SIG-M5 (cell line): ENCODE measurements at places on chromosomes 16 and 17.

DNA sequence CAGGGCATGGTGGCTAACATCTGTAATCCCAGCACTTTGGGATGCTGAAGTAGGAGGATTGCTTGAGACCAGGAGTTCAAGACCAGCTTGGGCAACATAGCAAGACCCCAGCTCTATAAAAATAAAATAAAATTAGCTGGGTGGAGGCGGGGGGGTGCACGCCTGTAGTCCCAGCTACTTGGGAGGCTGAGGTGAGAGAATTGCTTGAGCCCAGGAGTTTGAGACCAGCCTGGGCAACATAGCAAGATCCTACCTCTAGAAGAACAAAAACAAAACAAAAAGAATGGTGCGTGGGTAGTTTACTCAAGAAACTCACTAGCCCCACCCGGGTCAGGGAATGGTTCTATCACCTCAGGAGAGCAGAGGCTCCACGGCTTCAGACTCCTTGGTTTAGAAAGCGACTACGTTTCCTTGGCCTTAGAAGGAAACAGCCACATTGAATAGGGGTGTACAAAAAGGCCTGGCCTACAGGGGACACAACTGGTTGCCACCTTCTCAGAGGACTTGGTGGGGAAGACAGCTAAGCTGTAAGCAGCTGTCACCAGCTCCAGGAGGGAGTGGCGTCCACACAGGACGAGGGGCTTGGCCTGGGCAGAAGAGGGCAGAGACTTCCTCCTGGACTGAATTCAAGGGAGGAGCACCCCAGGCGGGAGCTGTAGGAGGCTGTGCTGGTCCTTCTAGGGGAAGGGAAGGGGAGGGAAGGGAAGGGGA lies 716 bp downstream of the TK1 start:
- DNase-seq: no peak

- no peak for DNase-seq
These were observed 3.8 kb downstream of the SNX29 start for GRCh38 chr16:11980136-11980844.

GRCh38 chr16:85303354-85303883 lies 191.1 kb upstream of the CIBAR2 start:
- DNase-seq: no peak

- DNase-seq: no peak
These were observed 698.8 kb upstream of the GOT2 start for GRCh38 chr16:59432896-59433295.

- DNase-seq: no peak
These were observed 106.7 kb upstream of the FOXF1 start for GRCh38 chr16:86403541-86404163.

GRCh38 chr16:81421126-81421525 lies 23.5 kb upstream of the CMIP start:
- DNase-seq: no peak

GRCh38 chr17:56347639-56348038 lies 194.4 kb downstream of the ANKFN1 start:
- no peak for DNase-seq

GRCh38 chr16:22220069-22220440 lies 14.0 kb downstream of the EEF2K start:
- no peak for DNase-seq

GRCh38 chr17:7987112-7987893 lies 15.1 kb upstream of the GUCY2D start:
- no peak for DNase-seq

- no peak for DNase-seq
These were observed 2.0 kb upstream of the TTYH2 start for GRCh38 chr17:74211141-74211911.

DNA sequence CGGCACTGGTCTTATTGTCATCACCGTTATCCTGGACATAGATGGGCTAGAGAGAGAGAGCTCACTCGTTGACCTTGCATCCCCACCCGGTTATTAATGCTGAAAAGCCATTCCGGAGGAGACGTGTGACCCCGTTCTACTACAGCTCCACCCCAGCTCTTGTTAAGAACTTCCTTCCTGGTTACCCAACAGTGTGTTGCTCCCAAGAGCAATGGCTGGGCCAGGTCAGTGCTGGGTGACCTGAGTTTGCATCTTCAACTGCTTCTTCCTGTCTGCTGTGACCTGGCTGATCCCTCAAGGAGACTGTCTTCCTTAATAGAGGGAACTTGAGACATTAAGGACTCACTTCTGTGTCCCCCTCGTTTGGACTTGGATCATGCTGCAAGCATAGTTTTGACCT lies 96.1 kb upstream of the SDK2 start:
- DNase-seq: no peak

GRCh38 chr16:66714654-66715307 lies 18.2 kb upstream of the CMTM4 start:
- DNase-seq: no peak

- DNase-seq: no peak
These were observed 13.1 kb downstream of the BCAR1 start for GRCh38 chr16:75238132-75238852.

DNA sequence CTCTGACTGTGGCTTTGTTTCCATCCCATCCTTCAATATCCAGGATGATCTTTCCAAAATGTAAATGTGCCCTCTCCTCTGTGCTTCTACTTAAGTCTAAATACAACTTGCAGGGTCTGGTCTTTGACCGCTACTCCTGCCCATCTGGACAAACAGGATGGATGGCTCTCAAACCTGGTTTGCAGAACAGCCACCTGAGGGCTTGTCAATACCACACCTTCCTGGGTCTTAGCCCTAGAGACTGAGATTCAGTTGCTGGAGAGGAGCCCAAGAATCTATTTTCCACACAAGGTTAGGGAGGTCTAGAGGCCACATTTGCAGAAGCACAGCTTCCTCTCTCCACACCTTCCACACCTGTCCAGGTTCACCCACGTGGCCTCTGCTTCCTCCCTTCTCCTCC lies 1.9 kb upstream of the GRB7 start:
- DNase-seq: no peak

GRCh38 chr17:20009302-20010098 lies at the start of gene SPECC1:
Gene SPECC1, plus strand, starts transcription at chr17:20009359. Its CDS starts 87,293 bp downstream, at chr17:20096652.
- peak; percentile 11 for DNase-seq

- DNase-seq: no peak
These were observed 24.5 kb downstream of the RNF135 start for GRCh38 chr17:30995347-30995746.

DNA sequence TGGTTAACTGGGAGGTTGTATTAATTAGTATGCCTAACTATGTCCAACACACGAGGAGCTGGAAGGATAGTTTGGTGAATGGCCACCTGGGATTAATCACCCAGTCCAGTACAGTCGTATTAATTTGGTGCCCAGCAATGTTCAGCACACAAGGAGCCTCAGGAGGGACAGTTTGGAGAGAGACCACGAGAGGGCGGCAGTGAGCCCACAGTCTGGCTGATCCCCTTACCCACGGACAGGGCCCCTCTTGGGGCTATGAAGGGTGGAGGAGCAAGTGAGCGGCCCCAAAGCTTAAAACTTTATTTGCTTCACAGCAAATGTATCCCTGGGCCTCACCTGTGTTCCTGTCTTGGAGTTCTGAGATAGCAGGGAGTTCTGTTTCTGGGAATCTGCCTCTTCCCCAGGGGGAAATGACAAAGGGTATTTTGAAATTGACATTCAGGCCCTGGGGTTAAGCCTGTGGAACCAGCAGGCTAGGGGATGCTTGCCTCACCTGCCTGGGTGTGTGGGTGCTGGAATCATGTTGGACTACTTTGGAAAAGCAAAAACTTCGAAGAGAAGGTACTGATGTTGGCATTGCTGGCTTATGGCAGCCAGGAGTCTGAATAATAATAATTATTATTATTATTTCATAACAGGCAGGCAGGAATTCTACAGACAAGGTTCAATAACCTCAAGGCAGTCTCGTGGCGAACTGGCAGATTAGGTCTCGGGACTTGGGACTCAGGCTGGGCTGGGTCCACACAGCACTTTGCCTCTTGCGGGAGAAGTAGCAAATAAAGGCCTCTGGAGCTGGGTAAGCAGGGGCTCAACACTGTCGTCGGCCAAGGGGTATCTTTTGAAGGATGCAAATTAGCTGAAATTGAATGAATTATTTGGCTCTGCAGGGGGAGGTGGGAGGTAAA lies 227.6 kb upstream of the ASIC2 start:
- DNase-seq: no peak

DNA sequence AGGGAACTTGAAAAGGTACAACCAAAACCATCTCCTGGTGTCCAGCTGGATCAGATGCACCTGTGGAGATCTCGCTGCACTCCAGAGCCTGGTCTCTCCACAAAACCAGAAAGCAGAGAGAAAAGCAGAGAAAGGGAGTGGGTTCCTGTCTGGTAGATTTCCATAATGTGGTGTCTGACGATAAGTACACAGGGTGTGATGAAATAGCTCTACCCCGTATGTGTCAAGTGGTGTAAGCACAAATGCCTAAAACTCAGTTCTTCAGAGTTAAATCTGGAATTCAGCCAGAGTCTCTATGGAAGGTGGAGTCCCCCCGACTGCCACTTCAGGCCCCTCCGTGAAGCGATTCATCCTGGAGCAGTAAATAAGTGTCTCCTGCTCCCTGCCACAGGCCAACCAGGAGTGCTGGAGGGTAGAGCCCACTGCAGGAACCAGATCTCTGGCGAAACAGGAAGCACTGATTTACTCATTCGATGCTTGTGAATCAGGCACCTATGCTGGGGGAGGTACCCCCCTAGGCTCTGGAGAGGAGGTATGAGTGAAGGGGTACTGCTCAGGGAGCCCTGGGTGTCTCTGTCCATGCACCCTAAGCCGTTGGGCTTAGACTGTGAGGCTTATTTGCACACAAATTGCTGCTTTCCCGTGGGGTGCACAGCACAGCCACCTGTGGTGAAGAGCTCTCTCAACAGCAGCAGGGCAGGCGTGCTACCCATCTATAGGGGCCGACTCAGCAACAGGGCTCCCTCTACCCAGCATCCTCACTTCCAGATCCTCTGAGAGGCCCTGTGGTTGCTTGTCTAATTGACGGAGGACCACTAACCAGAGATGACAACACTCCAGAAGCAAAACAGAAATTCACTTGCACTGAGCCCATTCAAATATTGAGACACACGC lies 97.1 kb upstream of the MYOCD start:
- DNase-seq: no peak

GRCh38 chr17:32350666-32351418 lies 885 bp downstream of the ZNF207 start:
- no peak for DNase-seq

DNA sequence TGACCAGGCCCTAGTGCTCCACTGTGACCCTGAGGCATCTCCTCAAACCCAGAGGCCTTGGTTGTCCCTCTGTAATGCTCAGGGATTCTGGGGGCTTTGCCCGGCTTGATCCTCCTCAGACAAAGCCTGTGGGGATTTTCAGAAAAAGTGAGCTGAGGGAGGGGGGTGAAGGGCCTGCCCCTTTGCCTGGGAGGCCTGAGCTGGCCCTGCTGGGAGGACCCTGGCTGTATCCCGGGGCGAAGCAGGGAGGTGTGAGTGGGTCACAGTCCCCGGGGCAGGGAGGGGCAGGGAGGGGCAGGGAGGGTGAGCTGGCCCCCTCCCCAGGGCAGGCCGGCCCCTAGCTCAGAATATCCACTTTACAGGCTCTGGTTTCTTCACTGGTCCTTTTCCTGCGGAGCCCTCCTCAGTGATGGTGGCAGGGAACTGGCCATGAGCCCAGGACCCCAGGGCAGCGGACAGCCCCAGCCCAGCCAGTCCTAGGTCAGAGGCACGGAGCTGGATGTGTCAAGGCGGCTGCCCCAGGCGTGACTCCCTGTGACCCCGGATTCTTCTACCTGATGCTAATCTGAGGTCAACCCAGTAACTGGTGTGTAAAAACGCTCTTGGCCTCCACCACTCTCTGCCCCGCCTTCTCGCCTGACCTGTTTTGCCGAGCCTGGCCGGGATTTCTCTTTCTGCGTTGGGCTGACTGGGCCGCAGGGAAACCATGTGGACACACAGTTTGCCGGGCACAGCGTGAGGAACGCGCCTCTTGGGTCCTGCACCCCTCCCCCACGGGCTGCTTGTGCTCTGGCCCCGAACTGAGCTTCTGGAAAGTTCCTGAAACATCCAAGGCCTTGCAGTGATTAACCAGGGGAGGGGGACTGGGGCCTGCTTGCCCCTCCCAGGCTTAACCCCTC lies 5.8 kb upstream of the FASN start:
- no peak for DNase-seq

- DNase-seq: no peak
These were observed 7.2 kb upstream of the N4BP1 start for GRCh38 chr16:48617104-48617705.

GRCh38 chr16:30615358-30616091 lies 5.3 kb upstream of the ZNF689 start:
- DNase-seq: no peak

DNA sequence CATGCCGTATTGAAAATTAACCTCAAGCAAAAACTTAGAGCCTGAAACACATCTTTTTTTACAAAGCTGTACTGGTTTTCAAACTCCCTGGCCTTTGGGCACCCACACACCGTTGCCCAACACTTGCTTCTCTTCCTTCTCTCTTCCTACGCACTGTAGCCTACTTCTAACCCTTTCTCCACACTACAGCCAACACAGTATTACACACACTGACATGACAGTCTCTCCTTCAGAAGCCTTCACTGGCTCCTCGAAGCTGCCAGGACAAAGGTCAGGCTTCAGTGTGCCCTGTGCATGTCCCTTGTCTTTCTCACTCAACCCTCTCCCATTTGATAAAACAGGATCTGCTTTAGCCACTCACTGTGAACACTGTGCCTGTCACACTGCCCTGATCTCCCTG lies 8.0 kb downstream of the FANCA start:
- DNase-seq: no peak

DNA sequence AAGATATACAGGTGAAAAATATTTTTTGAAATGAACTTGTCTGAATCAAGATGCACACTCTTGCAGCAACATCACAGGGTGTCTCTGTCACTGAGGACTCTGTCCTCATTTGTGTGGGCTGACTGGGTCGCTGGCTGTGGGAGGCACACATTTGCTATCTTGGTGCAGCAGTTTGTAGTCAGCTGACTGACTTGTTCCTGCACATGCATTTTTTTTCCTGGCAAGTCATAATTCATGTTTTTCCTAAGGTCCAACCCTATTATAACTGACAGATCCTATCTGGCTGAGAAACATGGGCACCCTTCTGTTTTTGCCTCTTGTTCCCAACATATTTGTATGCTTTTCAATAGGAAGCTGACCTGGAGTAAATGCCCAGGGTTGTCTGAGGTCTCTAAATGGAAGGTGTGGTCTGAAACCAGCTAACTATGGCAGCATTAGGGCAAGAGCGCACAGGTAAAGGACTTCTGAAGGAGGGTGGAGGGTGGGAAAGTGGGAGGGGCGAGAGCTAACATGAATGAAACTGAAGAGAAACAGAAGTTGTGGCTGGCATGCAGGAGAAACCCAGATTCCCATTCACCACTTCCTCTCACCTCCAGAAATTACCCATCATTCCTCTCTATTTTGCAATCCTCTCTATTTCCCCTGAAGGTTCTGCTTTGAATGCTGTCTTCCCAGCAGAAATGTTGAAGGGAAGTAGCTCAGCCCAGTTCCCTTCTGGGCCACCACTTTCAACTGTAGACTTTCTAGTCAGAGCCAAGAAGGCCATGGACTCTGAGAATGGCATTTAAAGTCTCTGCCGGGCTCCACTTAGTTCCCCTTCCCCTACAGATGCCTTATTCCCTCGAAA lies 166.1 kb downstream of the PRKCA start:
- peak; percentile 71 for DNase-seq

GRCh38 chr16:54633943-54634362 lies 296.7 kb upstream of the IRX5 start:
- no peak for DNase-seq

- no peak for DNase-seq
These were observed 111.6 kb downstream of the DYNLRB2 start for GRCh38 chr16:80652441-80652840.
